ENCODE measurements at places on chromosomes 16 and 17.

- no peak for DNase-seq
These were observed 22.9 kb downstream of the ALDH3A2 start for GRCh38 chr17:19671433-19671832.

DNA sequence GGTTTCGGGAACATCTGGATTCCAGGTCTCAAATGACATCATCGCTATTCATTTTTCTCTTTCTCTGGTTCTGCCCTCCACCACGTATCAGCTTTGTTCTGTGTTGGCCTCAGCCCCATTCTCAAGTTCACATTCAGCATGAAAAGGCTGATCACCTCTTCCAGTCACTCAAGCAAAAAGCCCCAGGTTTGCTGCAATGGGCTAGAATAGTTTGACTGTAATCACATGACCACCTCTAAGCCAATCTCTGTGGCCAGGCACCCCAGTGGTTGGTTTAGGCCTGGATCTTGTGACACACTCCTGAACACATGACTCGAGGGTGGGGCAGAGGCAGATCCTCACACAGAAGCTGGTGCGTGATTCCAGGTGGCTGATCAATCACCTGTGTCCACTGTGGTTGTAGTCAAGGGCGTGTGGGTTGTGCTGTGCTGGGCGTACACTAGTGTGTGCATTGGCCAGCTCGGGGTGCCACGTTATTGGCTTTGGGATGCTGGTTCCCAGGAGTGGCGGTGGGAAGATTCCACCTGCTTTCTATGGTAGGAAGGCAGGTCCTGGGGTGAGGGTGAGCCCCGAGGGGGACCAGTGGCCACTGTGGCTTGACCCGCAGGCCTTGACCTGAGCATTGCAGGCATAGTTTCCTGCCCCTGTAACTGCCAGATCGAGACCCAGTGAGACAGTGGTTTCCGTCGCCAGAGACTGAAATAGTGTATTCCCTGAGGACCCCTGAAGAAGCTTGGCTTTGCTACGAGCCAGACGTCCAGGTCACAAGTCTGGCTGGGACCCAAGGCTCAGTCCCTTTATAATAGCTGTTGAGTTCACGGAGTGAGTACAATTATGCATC, 12.0 kb downstream of the EEF2K start:
- peak; percentile 30 for DNase-seq

DNA sequence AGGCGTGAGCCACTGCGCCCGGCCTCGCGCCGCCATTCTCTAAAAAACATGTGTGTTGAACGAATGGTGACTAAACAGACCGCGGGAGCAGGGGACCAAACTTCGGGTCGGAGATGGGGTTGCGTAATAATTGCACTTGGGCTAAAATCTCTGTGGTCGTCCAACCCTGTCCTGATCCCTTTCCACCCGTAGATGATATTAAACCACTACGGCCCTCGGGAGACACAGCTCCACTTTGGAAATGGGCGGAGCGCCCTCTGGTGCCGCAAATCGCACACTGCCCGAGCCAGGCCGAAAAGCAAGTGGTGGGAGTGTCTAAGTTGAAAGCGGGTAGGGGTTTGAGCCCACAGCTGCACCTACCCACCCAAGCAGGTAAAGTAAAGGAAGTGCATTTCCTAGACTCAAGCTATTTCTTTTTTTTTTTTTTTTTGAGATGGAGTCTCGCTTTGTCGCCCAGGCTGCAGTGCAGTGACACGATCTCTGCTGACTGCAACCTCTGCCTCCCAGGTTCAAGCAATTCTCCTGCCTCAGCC, 17.0 kb downstream of the CAVIN1 start:
- peak; percentile 88 for DNase-seq

- DNase-seq: no peak
These were observed 759.0 kb upstream of the SOX9 start for GRCh38 chr17:71361656-71362450.

DNA sequence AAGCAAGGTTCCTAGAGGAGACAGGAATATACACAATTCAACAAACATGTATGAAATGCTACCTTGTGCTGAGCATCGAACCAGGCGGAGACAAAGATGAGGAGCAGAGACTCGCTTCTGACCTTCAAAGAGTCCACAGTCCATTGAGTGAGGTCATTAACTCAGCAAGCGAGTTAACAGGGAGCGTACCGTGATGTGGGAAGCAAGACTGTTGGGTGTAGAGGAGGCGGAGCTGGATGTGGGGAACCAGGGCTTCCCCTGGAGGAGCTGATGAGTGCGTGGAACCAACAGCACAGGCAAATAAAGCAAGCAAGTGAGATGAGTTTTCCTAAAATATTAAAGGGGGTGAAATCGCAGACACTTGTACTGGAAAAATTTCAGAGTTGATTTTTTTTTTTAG, 65.0 kb downstream of the NXN start:
- no peak for DNase-seq

DNA sequence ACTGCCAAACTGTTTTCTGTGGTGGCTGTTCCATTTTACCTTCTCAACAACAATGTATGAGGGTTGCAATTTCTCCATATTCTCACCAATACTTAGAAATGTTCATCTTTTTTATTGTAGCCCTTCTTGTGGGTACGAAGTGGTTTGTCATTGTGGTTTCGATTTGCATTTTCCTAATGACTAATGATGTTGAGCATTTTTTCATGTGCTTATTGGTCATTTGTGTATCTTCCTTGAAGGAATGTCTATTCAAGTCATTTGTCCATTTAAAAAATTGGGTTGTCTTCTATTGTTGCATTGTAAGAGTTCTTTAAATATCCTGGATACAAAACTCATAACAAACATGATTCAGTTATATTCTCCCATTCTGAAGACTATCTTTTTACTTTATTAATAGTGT, 47.5 kb upstream of the CCL2 start:
- DNase-seq: no peak

DNA sequence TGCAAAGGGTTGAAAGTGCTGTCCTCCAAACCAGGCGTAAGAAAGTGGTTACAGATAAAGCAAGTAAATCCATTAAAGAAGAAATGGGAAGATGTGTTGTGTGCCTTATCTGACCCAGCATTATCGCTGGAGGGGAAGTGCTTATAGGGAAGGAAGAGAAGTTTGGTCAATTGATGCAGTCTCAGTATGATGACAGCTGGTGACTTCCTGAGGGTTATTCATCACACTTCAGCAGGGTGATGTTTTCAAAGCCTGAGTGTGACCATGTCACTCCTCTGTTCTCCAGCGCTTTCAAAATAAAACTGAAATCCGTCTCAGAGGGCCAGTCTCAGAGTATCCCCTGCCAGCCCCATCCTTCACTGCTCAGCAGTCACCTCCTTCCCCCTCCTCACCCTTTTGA, 505.4 kb upstream of the RBFOX1 start:
- DNase-seq: no peak

DNA sequence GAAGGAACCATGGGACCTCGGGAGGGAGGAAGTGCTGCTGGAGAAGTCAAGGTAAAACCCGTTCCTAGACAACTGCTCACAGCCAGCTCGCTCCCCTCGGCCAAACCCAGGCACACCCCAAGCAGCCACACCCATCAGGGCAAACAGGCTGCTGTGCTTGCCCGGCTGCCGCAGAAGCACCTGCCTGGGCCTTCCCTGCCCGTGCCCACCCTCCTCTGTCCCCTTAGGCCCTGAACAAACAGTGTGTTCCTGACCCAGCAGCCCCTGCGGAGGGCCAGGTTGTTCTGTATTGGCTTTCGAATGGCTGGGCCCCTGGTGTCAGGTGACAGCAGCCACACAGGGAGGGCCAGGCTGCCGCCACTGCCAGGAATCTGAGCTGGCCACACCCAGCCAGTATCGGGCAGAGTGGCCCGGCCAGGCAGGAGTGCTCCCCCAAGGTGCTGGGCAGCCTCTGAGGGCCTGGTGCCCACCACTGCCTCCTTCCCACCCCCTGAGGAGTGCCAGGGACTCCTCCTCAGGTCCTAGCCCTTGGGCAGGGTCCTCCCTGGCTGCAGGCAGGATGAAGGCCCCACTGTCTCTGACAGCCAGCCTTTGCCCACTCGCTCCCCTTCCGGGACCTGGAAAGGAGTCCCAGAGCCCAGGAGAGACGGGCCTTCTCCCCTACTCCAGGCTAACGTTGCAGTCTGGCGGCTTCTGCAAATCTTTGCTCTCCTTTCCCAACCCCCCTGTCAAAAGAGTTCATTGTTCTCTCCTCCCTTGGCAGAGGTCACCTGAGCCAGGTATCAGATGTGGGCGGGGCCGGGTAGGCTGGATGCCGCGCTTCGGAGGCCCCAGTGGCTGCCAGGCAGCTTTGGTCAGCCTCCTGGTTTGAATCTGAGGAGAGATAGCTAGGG, 24.0 kb downstream of the LLGL2 start:
- no peak for DNase-seq

DNA sequence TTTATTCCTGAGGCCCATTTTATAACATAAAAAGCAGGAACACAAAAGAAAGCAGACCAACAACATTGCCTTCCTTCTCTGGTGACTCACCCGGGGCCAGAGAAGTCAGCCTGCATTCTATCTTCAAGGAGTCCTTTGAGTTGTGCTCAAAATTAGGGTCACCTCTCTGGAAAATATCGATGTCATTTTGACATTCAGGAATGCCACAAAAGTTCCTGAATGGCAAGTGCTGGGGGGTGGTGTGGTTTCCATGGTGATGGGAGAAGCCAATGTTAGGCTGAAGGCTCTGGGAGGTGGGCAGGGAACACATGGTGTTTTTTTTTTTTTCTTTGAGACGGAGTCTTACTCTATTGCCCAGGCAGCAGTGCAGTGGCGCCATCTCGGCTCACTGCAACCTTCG, 159.6 kb downstream of the HAPSTR1 start:
- no peak for DNase-seq

DNA sequence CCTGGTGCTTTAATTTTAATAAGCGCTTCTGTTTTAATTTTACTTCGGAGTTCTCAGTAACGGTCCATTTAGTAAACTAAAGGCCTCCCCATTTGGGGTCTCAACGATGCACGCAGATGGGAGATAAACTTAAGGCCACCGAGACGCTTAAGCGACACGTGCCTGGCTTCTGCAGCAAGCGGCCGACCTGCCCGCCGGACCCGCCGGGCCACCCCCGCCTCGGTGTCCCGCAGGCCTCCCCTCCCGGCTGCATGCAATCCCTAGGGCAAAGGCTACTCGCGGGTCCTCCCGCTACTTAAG, 592 bp downstream of the GCSH start:
- no peak for DNase-seq

GRCh38 chr16:27436065-27436464, 34.1 kb downstream of the IL21R start:
- DNase-seq: no peak

- no peak for DNase-seq
These were observed 23.5 kb downstream of the VAC14 start for GRCh38 chr16:70777496-70777895.

DNA sequence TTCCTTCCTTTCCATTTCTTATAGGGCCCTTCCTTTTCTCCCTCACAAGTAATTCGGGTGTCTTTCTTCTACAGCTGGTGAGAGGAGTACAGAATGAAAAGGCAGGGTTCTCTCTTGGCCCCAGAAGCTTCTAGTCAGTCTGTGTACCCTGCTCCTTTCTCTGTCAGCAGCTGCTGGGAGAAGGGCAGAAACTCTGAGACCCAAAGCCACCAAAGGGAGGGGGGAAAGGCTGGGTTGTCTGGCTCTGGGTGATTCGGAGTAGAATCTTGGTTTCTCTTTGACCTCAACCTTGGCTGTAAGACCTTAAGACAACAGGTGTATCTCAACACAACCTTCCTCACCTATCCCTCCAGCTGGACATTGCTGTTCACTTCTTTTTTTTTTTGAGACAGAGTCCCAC, 3.3 kb upstream of the NR1D1 start:
- DNase-seq: no peak

GRCh38 chr16:50602531-50603205, 54.5 kb downstream of the NKD1 start:
- DNase-seq: no peak

DNA sequence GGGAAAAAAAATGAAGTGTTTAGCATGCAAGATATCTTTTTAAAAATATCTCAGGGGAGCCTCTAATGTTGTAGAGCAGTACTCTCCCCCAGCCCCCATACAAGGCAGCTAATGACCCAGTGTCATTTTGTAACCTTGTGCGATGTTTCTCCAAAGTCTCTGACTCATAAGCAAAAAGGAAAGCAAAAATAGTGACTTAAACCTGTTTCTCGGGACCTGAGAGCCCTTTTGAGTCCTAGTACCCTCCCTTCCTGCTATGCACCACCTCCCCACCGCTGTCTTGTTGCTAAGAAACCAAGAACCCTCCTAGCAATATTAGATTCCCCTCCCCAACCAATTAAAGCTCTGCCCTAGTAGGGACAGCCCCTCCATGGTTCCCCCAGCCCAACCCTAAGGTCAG, 2.8 kb downstream of the MYCBPAP start:
- DNase-seq: no peak

DNA sequence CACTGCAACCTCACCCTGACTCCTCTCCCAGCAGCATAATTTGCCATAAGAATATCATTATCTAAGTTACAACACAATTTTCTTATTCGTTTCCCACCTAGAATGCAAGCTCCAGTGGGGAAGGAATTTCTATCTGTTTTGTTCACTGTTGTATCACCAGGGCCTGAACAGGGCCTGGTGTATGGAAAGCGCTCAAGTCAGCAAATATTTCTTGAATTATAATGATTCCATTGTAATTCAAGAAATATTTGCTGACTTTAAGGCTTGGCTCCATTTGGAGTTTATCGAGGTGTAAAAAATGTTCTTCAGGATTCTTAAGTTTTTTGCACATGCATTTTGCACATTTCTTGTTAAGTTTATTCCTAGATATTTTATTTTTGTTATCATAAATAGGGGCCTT, 58.4 kb downstream of the RBFOX3 start:
- DNase-seq: no peak

GRCh38 chr16:30383521-30383920, 1.2 kb upstream of the SEPTIN1 start:
- DNase-seq: no peak

DNA sequence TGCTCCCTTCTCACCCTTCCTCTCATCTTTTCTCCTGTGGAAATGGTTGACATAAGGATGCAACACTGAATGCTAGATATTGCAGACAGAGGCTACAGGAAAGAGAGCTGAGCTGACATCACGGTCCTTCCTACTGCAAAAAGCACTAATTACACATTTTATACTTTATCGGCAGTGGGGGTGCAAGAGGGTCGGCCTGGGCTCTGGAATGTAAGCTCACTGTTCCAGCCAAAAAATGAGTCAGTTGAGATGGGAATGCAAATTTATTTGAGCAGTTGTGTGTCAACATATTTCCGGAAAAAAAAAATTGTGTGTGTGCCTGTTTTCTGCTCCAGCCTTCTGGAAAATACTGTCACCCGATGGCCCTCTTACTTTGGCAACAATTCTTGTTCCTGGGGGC, 14.1 kb upstream of the MRTFB start:
- no peak for DNase-seq

GRCh38 chr17:56894859-56895455, 18.9 kb downstream of the TRIM25 start:
- DNase-seq: no peak

- DNase-seq: no peak
These were observed 141.1 kb downstream of the MSI2 start for GRCh38 chr17:57397402-57397801.

DNA sequence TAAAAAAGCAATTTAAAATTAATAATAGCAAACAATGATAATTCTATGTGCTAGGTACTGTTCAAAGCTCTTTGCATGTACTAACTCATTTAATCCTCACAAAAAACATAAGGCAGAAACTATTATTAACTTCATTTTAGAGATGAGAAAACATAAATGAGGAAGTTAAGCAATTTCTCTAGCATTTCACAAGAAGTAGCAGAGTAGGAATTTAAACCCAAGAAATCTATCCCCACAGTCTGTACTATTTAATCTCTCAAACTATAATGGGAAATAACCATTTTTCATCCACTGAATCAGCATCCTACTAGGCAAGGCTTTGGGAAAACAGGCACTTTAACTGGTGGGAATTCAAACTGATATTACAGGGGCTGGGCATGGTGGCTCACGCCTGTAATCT, 42.2 kb upstream of the INTS2 start:
- no peak for DNase-seq

All from left ventricle myocardium inferior (tissue), 1 donor.